ENCODE measurements at places on chromosomes 4 and X.

DNA sequence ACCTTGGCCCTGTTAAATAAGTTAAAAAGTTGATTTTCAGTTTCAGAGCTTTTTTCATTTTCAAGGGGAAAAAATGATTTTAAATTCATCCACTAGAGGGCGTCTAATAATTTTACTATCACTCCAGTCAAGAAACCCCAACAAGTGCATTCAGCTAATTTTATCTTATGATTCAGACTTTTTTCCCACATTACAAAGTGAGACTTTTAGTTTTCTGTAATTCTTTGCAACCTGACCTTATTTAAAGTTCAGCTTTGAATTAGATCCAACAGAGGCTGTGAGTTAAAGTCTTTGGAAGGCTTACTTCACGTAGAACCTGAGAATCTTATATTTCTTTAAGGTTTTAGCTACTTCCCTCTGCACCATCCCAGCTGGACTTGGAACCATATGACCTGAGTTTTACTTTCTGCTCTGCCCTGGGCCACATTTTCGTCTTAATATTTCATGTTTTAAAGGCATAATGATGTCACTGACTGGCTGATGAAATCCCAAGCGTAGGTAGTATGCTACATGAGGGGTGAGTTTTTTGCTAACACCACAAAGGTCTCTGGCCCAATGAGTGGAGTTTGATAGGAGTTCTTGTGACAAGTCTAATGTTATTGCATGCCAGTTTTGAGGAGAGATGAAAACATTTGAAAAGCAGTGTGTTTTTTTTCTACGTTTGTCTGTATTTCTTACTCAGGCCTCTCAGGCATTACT lies 7.2 kb downstream of the GNRHR start:
- DNase-seq, result peak; percentile 49

DNA sequence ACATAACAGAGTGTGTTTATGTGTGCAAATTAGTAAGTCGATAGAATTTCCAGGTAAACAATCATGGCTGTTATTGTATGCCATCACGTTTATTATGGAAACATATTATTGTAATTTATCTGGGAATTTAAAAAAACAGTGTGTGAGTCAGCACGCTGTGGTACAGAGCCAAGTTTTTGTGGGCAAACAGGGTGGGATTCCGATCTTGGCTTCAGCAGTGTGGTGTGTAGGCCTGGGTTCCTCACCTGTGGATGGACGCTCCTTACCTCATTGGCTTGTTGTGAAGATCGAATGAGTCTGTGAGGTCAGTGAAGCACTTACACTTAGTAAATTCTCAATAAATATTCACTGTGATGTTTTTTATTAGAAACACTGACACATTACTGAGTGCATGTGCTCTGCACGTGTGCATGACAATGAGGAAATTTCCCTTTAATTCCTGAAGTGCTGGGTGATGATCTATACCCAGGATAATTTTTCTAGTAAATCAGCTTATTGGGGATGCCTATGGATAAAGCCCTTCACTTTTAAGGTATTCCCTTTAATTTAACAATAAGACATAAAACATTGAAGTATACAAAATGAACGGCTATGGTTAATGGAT lies 36.4 kb downstream of the SLIT2 start:
- DNase-seq, result no peak

DNA sequence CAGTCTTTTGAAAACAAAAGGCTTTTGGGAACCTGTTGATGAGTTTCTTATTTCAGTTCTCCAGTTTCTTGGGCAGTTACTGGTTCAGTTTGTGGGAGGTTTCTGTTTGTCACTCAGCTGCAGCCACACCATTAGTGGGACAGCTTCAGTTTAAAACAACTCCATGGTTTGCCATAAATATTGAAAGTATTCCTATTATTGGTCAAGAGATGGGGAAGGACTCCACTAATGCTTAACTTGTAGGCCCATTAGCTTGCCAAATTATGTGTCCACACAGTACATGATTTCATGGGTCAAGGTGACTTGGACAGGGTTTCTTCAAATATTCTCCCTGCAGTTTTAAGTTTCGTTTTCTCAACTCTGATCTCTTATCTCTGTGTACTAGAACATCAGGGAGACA lies 15.5 kb upstream of the ASIC5 start:
- DNase-seq, result no peak

DNA sequence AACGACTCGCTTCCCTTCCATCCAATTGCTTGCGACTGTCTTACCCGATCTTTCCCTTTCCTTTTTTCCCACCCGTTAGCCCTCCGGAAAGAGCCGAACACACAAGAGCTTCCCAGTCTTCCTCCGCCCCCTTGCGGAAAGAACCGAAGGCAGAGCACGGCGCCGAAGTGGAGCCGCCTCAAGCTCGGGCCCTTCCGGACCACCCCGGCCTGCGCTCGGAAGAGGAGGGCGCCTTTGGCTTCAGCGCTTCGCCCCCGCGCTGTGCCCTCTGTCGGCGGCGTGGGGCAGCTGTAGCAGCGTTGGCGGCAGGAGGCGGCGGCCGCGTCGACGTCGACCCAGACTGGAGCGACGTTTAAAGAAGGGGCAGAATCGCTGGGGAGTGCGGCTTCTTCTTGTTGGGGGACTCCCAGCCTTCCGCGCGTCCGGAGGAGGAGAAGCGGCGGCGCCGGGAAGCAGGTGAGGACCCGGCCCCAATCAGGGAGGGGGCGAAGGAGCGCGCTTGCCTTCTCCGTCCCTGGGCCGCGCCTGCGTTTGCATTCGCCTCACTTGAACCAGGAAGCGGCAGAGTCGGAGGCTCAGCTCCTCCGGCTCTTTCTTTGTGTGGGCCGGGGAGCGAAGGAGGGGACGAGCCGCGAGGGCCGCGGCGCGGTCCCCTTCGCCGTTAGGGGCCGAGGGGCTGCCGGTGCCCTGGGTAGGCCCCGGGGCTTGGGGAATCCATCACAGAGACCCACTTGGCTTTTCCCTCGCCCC lies at the start of gene ZBTB33:
ZBTB33 (plus strand) TSS at position 291 of the 750 bp plus-strand sequence. CDS start 2,604 bp downstream, outside the sequence.
- DNase-seq, result peak; percentile 84

- DNase-seq, result no peak
Measured at GRCh38 chrX:80513625-80514024, 93.4 kb downstream of the TENT5D start.

DNA sequence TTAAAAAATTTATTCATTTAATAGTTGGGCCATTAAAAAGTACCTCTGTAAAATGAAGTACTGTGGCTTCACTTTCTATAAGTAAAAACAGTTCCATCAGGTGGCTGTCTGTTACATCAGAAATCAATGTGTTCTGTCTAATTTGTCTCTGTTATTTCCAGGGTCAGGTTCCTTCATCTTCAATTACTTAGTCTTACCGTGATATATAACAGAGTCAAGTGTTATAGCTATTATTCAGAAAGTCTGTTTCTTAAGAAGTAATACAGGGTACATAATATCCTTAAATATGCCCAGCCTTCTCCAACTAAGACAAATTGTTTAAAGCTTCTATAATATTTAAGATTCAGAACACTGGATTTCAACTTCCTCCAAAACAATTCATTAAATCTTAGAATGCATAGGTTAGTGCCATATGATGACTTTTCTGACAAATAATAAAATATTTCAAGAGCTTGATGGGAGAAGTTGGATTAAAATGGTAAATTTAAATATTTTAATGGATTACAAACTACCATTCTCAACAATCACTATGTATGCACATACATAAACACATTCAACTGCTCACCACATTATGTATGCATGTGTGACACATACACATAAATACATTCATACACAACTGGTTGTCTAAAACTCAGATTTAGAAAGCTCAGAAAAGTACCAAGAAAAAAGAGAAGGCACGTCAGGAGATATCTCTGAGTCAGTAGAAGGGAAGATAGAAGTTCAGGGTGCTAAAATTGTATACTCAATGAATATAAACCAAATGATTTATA lies 268.5 kb downstream of the PRDM5 start:
- DNase-seq, result no peak

- DNase-seq, result no peak
Measured at GRCh38 chr4:18463987-18464559, 442.5 kb upstream of the LCORL start.

DNA sequence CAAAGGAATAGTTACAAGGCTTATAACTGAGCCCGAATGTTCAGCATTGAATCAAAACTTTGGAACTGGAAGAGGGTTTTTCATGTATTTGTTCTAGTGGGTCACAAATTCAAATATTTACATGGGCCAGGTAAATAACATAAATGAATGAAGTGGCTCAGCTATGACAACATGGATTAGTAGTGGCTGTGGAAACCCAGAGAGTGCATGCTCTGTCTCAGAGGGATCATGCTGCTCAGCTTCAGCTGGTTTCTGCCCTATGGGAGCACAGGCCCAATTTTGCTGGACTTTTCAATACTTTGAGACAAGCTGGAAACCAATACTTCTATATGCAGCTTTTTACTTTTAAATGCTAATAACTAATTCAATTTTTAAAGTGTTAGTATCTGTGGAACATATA lies 394.0 kb upstream of the TEX13C start:
- DNase-seq, result peak; percentile 40

DNA sequence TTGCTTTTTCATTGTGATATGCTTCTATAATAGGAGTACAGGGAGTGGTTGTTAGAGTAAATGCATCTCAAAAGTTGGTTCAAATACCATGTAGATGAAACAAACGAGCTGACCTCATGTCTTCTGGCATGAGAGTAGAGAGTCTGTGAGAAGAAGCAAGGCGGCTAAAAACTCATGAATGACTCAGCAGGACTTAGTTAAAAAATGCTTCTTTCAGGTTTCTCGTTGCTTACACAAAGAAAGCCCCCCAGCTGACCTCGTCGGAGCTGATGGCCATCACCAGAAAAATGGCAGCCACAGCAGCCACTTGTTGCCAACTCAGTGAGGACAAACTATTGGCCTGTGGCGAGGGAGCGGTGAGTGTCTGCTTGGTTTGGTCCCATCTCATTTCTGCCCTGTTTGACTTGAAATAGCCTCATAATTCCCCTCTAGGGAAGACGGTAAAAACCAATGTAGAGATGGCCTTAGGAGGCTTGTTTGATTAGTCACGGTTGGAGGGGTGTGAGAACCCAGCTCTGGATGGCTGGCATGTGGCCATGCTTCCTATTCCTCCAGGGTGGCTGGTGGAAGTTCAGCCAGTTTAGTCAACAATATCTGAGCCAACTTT lies 14.5 kb downstream of the AFP start:
- peak; percentile 92 for DNase-seq

DNA sequence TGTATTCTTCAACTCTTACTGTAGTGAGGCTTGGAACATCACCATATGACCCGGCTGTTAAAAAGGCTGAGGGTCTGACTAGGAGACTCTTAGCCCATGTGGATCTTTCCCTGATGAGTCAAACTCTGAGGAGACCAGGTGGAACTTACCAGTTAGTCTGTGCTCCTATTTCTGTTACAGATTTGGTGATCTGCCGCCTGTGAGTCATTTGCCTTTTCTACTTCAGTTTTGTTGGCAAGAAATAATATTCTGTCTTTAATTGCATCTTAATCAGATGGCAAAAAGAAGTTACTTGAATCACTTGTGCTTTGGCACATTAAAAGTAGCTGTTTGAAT lies 48.4 kb downstream of the MTM1 start:
- DNase-seq, result no peak

- DNase-seq, result no peak
Measured at GRCh38 chr4:15691346-15692135, 9.9 kb downstream of the FAM200B start.

GRCh38 chr4:76589402-76589801 lies 154.4 kb downstream of the SHROOM3 start:
- no peak for DNase-seq

All from NCI-H510A treated with DMSO at 0.1 percent for 48 hours (cell line).